Activated T-helper 2 cell treated with anti-CD3 and anti-CD28 coated beads, Interferon-gamma antibody, Interleukin-2, Interleukin-4, amounts not matched to agents 10 μg/mL and 5 μg/mL and 100 μg/mL, durations not matched to agents 14 hours and 24 hours and 36 hours (primary cell): ENCODE measurements at places on chromosomes 13 and 19. TPM values are rescaled to one million over a fixed set of nuclear protein-coding genes. Genes with fewer than 3 reads are reported as not detected.

Gene B9D2
- total RNA-seq = 6.2 TPM in 2 replicates

Gene PROSER3
- 40.1 and 41.2 TPM in 2 replicates for total RNA-seq

Gene ZNF578
- 0.21 and 0.30 TPM in 2 replicates for total RNA-seq

Gene CKM
- total RNA-seq = not detected in 2 replicates

DNA sequence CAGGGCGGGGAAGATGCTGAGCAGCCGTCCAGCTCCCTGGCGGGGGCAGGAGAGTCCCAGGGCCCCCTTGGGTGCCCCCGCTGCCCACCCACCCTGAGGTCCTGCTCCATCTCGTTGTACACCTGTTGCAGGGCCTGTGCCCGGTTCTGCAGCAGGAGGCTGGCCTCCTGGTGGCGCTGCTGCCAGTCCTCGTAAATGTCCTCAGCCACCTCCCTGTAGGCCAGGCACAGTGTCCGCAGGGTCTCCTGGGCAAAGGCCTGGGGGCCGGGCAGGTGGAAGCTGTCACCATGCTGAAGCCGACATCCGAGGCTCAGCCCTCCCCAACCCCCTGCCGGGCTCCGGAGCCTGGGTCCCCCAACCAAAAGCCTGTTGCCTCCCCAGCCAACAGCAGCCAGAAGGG is 20.2 kb downstream of the ATP8B3 start:
- H3K4me3 ChIP-seq = no peak overlapping the region
- no peak for DNase-seq
- peaks cover 3% of the 10 kb centered on the region for H3K4me1 ChIP-seq
- no peaks in the 10 kb centered on the region for H3K36me3 ChIP-seq

GRCh38 chr13:65633806-65634205 is 1596.3 kb downstream of the PCDH9 start:
- DNase-seq = no peak
- H3K36me3 ChIP-seq = no peaks in the 10 kb centered on the region
- no peaks in the 10 kb centered on the region for H3K4me1 ChIP-seq
- no peak overlapping the region for H3K27ac ChIP-seq
- no peak overlapping the region for H3K4me3 ChIP-seq
